ENCODE measurements at places on chromosomes 7 and 10. TPM values are rescaled to one million over a fixed set of nuclear protein-coding genes. Genes with fewer than 3 reads are reported as not detected.

Gene CTTNBP2
- 0.53 TPM for total RNA-seq

Gene MPLKIP
- total RNA-seq = 38.8 TPM

Gene GATA3
- total RNA-seq = 4.5 TPM

Gene SH2D4B
- total RNA-seq = 0.03 TPM

Gene MBL2
- total RNA-seq = not detected

Gene GHITM
- 215 TPM for total RNA-seq

Gene R3HCC1L
- total RNA-seq = 12.9 TPM

Data from A549 treated with CORT108297 at 1 μM for 4 hours (cell line).